Dermis blood vessel endothelial cell (primary cell): ENCODE measurements at places on chromosomes 5 and 9. TPM values are rescaled to one million over a fixed set of nuclear protein-coding genes. Genes with fewer than 3 reads are reported as not detected.

- DNase-seq, result no peak
Measured at GRCh38 chr5:10750909-10751308, 10.1 kb downstream of the DAP start.

Gene RNF38
- total RNA-seq, result 23.0 and 43.9 TPM in 2 replicates

DNA sequence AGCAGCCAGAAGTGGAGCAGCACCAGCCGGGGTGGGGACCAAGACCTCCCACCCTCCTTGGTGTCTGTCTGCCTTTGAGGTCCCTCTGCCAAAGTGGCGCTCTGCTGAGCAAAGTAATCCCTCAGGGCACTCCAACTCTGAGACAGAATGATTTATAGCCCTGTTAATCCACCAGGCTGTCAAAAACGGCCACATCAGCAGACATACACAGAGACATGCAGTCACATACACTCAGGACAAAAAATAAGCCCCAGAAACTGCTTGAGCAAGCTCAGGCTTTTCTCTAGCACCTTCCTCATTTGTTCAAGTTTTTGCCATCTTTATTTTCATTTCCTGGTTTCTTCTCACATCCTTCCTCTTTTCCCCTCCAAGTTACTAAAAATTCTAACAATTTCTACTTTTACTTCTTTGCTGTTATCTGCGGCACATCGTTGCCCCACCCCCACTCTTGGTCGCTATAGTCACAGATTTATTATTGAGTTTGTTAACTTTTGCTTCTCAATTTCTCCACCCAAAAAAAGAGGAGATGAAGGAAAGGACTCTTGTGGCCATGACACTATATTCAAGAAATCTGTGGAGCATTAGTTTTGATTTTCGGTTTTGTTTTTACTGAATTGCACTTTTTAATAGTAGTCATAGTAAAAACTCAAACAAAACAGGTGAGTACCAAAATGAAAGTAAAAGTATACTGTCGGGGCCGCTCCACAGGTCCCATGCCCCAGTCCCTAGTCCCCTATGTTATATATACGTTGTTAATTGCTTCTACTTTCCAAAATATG is 17.4 kb upstream of the ADRB2 start:
- DNase-seq, result no peak

- no peak for DNase-seq
Measured at GRCh38 chr9:73202980-73203379, 51.3 kb downstream of the ANXA1 start.

DNA sequence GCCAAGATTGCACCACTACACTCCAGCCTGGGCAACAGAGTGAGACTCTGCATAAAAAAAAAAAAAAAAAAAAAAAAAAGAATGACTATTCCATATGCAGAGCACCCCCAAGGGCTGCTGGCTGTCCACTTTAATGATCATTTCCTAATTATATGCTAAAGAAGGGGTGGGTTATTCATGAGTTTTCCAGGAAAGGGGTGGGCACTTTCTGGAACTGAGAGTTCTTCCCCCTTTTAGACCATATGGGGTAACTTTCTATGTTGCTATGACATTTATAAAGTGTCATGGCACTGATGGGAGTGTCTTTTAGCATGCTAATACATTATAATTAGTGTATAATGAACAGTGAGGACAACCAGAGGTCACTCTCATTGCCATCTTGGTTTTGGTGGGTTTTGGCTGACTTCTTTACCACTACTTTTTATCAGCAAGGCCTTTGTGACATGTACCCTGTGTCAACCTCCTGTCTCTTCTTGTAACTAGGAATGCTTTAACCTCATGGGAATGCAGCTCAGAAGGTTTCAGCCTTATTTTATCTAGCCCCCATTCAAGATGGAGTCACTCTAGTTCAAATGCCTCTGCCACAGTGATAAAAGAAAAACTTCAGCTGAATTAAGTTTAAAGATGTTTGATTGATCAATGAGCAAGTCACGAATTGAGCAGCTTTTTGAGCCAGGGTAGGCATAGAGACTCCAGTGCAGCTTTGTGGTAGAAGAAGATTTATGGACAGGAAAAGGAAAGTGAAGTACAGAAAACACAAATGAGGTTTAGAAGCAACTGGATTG is 7.1 kb upstream of the NANS start:
- DNase-seq, result no peak

DNA sequence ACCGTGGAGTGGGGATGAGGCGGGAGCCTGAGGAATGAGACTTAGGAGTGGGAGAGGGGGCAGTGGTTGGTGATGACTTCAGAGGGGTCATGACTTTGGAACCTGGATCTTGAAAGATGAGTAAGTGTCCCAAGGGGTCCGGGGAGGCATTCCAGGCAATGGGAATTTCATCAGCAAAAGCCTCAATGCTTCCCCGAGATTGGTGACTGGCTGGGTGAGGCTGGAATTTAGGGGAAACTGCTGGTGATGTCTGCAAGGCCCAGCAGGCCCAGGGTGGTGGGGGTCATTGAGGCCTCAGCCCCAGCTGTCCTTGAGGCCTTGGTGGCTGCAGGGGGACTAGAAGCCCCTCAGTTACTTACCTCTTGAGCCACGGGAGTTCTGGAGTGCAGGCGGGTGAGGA is 7.5 kb downstream of the NDST1 start:
- peak; percentile 34 for DNase-seq

GRCh38 chr5:76691467-76692273 is 24.3 kb upstream of the F2R start:
- DNase-seq, result peak; percentile 98

Gene C9orf78
- total RNA-seq, result 37.4 and 49.5 TPM in 2 replicates

Gene RFK
- 70.4 and 80.8 TPM in 2 replicates for total RNA-seq

DNA sequence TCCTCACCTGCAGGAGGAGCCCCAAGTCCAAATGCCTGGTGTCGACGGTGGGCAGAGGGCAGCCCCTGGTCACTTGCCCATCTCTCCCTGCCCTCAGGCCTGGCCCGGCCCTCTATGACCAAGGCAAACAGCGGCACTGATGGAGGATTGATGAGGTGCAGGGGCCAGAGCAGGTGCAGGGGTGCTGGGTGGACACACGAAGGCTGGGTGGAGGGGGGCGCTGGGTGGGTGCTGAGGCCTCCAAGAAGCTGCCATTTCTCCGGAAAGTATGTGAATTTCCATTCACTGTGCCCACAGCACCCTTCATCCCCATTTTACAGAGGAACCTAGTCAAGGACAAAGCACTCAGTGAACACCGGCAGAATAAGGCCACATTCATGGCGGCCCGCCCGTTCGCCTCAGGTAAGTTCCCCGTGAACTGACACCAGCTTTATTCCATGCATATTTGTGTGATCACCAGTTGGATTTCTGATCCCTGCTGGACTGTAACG is 143.8 kb upstream of the PPP1R26 start:
- no peak for DNase-seq

DNA sequence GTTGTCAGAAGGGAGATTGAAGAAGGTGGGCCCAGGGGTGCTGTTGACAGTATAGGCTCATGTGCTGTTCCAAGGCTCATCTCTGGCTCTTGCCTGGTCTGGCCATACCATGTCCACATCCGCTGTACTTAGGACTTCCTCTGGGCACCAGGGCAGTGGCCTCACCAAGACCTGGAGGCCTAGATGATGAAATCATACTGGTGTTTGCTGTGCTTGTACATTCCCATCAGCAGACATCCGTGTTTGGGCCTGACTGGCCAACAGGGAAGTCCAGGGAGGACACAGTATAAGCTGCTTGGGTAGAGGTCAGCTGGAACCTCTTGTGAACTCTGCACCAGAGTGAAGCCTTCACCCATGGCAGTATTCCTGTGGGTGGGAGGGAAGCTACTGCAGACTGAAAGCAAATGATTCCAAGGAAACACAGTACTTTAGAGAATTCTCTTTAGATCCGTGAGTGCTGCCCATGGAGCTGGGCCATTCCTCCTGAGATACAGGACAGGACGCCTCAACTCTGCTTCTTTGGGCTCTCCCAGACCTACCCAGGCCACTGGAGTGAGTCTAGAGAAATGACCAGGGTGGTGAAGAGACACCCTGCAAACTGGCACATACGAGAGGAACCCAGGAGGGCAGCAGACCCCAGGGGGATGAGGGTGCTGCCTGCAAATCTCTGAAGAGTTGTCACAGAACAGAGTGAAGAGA is 22.5 kb downstream of the POLR1E start:
- DNase-seq, result no peak

DNA sequence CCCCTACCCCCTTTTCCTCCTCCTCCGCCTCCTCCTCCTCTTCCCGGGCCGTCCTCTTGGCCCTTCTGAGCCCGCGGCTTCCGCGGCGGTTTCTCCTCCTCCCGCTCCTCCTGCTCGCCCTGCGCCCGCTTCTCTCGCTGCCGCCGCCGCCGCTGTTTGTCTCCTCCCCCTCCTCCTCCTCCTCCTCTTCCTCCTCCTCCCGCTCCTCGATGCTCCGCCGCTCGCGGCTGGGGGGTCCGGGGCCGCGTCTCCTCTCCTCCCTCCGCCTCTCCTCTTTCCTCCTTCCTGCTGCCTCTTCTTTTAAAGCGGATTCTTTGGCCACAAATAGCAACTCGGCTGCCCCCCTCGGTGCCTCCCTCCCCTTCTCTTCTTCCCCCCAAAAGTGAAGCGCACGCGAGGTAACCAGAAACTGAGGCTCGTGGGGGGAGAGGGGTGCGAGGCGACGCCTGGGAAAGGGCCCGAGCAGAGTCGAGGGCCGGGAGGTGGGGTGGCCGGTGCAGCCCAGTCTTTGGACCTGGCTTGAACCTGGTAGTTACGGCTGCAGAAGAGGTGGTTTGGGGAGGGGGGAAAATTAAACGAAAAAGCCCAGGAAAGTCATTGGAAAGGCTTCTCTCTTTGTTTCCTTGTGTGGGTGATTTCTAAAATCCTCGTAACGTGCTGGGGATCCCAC is 1058.5 kb upstream of the DMAC1 start:
- DNase-seq, result peak; percentile 40

Gene C5orf52
- not detected in 2 replicates for total RNA-seq

DNA sequence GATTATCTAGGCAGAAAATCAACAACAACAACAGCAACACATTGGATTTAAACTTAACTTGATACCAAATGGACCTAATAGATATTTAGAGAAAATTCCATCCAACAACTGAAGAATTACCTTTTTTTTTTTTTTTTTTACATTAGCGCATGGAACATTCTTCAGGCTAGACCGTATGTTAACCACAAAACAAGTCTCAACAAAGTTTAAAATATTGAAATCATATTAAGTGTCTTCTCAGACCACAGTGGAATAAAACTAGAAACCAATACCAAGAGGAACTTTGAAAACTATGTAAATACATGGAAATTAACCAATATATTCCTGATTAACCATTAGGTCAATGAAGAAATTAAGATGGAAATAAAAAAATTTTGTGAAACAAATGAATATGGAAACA is 315.8 kb downstream of the CSNK1G3 start:
- no peak for DNase-seq

Gene GFI1B
- not detected in 2 replicates for total RNA-seq

Gene PAIP1
- total RNA-seq, result 88.2 and 139 TPM in 2 replicates

DNA sequence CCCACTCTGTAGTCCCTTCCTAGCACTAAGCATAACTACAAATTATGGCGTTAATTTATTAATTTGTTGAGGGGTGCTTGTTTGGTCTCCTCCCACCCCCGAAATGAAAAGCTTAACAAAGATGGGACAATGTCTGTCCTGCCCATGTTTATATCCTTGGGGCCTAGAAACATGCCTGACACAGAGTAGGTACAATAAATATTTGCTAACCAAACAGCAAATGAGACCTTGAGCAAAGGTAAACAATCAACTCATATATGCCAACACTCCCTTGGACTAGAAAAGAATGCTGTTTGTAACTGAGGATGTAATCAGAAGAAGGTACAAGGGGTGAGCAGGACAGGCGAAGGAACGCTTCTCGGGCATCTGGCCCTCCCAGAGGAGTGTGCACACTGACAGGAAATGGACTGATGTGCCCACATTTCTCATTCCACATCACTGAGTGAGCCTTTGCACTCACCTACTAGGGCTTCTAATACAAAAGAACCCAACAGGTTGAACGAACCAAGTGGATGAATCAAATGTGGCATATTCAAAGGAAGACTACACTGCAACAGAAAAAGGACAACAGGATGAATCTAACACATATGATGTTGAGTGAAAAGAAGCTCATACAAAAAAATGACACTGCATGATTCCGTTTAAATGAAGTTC is 66.8 kb downstream of the MED27 start:
- no peak for DNase-seq
